ENCODE measurements at places on chromosomes 2 and 18.

DNA sequence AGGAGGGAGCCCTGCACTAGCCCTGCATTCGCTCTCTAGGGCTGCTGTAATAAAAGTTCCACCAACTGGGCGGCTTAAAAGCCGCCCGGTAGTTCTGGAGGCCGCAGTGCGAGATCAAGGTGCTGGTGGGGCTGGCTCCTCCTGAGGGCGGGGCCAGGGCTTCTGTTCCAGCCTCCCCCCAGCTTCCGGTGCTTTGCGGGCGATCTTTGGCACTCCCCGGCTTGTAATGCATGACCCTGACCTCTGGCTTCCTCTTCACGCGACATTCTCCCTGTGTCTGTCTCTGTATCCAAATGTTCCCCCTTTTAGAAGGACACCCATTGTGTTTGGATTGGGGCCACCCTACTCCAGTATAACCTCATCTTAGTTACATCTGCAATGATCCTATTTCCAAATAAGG is 84.5 kb downstream of the ZCCHC2 start:
- no peak for DNase-seq

- DNase-seq: no peak
Measured at GRCh38 chr18:37871561-37871960, 306.0 kb upstream of the CELF4 start.

DNA sequence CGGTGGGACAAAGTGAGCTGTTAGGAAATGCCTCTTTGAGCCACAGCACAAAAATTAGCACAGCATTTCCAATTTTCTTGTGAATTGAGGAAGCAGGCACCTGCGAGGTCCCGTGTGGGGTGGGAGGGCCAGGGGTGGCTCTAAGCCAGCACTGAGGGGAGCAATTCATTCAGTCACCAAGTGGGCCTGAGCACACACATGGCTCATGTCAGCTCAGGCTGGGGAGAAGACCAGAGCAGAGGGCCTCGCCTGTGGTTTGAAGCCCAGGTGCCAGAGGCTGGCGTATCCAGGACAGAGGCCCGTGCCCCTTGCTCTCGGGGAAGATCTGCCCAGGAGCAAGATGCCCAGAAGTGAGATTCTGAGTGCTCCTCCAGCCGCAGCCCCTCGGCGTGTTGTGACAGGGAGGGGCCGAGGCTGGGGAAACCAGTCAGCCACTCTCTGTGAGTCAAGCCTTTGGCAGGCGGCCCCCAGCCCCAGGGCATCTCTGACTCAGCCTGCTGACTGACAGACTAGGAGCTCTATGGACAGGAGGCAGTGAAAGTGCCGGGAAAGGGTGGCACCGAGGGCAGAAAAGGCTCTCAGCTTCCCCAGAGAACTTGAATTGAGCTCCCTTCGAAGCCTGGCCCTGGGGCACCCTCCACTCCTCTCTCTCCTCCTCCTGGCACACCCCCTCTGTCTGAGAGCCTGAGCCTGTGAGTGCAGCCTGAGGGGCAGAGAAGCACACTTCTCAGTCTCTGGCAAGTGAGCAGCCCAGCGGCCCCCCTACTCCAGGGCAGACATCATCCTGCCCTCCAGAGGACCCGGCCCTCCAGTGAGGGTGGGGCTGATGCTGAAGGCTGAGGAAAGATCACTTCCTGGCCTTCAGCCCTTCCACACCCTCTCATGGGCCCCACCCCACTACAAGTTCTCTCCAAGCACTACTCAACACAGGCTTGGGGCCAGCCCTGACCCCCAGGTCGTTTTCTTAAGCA is 32.3 kb downstream of the CYP26B1 start:
- DNase-seq: no peak

- no peak for DNase-seq
Measured at GRCh38 chr2:171163261-171163660, 2.6 kb upstream of the TLK1 start.

GRCh38 chr2:114283774-114284173 is 158.7 kb upstream of the DPP10 start:
- no peak for DNase-seq

DNA sequence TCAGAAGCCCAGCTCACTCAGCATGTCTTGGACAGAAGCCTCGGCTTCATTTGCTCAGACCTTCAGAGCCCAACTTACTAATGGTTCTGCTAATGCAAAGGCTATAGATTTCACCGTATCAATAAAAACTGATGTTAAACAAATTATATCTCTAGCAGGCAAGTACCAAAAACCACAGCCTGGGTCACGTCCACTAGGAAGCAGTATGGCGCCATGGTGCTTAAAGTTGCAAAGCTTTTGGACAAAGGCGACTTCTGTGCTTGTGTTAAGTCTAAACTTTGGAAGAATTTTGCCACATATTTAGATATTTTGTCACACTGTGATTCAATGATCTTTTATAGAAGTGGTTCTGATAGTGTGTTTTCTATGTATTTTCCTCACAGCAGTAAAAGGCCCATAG is 276.8 kb upstream of the PARD3B start:
- DNase-seq: no peak

DNA sequence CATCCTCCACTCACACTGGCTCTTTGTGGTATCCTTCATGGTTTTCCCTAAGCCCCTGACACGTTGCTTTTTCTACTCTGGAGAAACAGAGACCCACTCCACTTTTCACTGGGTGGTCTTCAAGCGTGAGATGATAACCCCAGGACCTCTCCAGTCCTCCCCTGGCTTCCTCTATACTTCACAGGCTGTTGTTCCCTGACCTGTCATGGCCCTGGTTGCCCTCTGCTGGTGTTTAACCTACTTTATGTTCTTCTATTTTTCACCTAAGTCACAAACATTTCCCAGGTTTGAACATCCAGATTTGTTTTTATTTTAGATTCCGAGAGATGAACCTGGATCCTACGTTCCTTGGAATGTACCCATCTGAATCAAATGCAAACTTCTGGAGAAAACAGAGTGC is 84.5 kb downstream of the AOX1 start:
- DNase-seq: no peak

- DNase-seq: no peak
Measured at GRCh38 chr18:37343542-37343851, 222.1 kb downstream of the CELF4 start.

DNA sequence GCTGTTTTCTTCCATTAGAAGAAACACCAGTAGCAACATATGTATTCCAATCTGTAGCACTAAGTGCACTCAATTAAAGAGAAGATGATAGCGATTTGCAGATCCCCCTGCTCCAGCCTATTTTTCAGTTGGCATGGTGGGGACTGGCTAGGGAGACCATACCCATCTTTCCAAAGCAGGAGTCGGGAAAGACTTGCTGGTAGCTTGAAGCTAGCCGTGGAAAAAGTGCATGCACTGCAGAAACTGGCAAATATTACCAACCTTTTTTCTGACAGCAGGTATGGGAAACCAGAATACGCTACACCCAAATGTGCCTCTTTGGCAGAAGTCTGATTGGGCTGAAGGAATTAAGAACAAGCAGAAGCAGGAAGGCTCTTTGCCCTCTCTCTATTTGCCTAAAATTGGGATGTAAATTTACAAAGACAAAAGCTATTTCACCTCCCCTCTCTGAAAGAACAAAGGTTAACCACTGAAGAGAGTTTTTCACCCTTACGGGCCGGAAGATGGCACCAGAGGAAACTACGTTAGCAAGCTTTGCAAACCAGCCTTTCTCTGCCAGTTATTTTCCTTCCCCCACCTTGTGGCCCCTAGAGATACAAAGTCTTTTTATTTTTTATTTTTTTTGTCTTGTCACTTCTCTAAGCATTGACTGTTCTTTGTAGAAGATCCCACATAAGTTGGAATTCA is 273.1 kb downstream of the DLGAP1 start:
- no peak for DNase-seq

DNA sequence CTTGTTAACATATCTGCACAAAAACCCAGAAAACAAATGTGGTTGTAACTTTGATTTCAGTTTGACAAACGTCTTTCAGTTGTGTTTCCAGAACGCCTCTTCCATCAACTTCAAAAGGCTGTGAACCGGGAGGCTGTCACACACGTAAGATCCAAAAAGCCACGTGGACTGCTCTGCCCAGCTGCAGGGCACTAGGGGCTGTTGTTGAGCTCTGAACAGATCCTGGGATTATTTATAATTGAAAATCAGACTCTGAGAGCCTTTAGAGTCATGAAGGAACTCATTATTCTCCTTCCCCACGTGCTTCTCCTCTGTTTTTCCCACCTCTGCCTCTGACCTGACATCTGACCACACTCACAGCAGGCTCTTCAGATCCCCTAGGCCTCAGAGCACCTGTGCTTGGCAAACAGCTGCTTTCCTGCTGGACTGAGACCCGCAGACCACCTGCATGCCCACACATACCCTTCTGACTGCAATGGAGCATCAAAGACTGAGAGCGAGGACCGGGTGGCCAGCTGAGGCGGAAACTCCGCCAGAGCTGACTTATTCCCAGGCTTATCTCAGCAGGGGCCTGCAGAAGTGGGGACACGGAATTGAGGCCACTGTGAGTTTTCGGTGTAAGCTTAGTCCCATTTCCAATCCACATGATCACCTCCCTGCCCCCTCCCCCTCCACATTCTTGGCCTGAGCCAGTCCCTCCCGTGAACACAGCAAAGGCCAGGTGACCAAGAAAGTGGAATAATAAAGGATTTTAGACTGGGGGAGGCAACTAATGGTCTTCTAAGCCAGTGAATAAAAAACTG is 114.8 kb downstream of the ATL2 start:
- no peak for DNase-seq

GRCh38 chr2:191999101-191999841 is 152.4 kb upstream of the CAVIN2 start:
- no peak for DNase-seq

- DNase-seq: no peak
Measured at GRCh38 chr2:98086491-98087446, at the start of gene VWA3B. VWA3B (plus strand) TSS chr2:98087167; CDS start chr2:98093093, 5,926 bp downstream.

DNA sequence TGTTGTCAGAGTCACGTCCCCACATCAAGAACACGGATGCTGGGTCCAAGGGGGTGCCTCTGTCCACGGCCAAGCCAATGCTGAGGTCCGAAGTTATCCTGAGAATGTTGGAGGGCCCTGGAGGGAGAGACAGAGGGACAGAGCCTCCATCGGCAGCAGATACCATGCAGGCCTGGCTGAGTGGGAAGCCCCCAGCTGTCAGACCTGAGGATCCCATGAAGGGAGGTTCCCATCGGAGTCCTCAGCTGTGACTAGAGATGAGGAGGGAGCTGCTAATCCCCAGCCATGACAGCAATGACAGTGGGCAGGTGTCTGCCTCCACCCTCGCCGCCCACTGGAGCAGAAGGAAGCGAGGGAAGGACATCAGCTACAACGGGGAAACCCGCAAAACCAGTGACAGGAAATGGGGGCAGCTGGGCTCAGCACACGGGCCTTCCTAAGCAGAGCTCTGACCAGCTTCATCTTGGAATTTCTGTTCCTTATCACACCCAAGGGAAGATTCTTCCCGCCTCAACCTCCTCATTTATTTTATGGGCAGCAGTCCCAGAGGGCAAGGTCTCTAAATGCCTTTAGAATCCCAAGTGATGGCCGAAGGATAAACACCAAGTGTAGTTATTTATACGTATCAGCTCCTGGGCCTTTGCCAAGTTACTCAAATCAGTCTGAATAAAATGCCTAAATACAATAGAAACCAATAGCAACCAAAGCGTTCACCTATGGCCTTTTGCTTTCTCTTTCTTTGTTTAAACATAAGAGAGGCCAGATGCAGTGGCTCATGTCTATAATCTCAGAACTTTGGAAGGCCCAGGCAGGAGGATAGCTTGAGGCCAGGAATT is 32.2 kb downstream of the FAM178B start:
- no peak for DNase-seq

GRCh38 chr2:170680172-170680941 is 34.8 kb upstream of the SP5 start:
- no peak for DNase-seq

GRCh38 chr18:59087391-59087790 is 52.3 kb upstream of the SEC11C start:
- DNase-seq: no peak

GRCh38 chr2:147297820-147298219 is 547.0 kb upstream of the ACVR2A start:
- DNase-seq: no peak

DNA sequence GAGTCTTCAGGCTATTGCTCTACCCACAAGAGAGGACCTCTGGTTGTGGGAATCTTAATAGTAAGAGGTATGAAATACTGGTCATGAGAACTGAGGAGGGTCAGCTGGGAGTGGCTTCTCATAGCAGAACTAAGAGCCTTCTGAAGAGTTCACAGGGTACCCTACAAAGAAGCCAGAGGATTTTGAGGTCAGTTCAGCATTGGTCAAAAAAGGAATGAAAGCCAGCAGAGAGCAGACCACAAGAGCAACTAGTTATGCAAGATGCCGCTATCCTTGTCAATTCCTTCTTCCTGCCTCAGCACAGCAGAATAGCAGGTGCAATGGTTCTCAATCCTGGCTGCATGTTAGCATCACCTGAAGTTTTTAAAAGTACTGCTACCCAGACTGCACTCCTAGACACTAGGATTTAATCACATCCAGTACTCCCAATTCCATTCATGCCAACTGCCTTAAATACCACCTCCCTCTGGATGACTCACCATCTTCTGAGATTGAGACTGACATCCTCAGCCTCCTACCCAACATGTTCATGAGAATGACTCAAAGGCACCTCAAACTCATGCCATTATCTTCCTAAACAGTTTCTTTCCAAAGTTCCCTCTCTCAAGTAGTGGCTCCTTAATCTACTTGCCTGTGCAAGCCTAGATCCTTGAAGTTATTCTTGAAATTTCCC is 81.0 kb upstream of the RBMS1 start:
- DNase-seq: no peak

DNA sequence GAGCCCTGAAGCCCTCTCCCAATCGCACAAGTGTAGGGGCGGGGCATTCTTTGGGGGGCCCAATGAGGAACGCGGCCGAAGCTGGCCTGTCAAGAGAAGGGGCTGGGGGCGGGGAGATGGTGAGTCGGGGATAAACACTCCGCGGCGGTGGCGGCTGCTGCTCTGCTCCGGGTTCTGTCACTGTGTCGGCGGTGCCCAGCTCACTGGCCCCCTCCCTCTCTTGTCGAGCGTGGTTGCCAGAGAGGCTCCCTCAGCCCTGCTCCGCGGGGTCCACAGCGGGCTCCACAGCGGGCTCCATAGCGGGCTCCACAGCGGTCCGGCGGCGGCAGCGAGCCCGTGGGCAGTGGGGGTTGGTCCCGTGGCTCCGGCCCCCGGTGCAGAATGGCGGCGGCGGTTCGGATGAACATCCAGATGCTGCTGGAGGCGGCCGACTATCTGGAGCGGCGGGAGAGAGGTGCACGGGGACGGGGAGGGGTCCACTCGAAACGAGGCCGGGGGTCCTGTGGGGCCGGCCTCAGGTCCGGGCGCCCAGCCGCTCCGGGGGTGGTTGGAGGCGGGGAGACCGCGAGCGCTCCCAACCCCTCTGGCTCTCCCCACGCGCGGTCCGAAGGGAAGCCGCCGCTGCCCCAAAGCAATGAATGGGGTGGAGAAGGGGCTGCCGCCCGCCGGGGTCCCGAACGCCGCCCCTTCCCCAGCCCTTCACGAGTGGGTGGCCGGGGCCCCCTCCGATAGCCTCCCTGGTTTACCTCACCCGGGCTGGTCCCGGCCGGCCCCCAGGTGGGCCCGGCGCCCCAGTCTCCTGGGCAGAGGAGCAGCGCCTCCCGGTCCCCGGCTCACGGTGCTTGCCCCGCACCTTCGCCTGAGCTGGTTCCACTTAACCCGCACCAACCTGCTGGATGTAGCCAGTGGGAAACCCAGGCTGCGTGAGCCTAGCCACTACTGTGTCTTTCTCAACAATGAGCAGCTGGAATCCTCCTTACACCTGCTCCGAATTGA is at the start of gene MXD1:
TSS of gene MXD1 (plus strand) at position 160 of the 996 bp plus-strand sequence. CDS start at position 382, 222 bp downstream.
- no peak for DNase-seq

Data from Kasumi-1 (cell line).